ENCODE measurements at places on chromosomes 11 and 22.

DNA sequence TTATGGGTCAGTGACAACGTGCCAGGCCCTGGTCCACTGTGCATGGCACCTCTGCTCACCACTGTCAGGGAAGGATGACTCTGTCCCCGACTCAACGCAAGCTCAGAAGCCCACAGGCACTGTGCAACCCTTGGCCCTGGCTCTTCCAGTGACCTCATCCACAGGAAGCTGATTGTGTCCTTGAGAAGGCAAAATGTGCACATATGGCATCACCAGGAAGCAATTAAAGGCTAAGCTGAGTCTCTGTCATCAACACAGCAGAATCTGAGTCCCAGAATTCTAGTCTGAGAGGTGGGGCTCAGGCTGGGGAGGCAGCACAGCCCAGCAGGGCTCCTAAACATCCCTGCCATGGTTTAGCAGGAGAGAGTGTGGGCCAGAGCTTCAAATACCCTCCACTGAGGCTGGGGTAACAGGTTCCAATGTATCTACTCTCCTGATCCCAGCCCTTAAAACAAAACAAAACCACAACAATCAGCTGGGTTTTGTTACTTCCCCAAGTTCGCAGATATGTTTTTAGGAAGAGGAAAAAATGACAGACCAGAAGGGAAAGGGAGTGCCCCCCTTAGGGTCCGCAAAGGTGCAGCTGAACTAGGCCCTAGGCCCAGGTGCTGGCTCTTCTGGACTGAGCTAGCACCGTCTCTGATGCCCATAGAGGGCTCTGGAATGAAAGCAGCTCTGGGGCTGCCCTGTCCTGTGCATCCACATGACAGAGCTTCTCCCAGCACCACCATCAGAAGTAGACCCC, 33.5 kb upstream of the GNAZ start:
- no peak for DNase-seq

- DNase-seq, result no peak
Measured at GRCh38 chr11:122749005-122749687, 89.2 kb upstream of the CRTAM start.

GRCh38 chr22:47036936-47037485, 274.6 kb downstream of the TBC1D22A start:
- DNase-seq, result no peak

- DNase-seq, result peak; percentile 47
Measured at GRCh38 chr11:66880496-66881450, 23.9 kb downstream of the LRFN4 start.

DNA sequence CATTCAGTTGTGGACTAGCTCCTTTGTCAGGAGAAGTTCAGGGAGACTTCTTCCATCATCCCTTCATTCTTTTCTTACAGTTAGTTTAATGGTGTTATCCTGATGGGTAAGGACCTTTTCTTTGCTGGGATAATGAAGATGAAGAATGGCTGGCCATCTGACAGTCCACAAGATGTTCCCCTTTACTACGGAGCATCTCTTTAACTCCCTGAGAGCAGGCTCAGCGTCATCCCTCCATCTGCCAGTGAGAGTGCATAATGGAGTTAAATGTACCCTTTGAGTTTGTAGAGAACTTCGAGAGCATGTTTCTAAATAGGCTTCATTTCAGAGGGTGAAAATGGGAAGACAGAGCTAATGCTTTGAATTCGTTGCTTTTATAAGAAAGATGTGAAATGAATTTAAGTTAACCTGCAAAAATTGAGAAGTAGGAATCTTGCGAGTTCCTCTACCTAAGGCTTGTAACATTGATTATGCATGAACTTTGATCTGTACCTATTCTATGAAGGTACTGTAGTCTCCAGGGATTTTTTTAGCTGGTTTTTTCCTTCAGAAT, 1.7 kb downstream of the EP300 start:
- DNase-seq, result no peak

- no peak for DNase-seq
Measured at GRCh38 chr11:17477361-17477760, 716 bp upstream of the ABCC8 start.

- DNase-seq, result no peak
Measured at GRCh38 chr11:134079317-134079716, 10.4 kb downstream of the JAM3 start.

- DNase-seq, result no peak
Measured at GRCh38 chr22:39266398-39267030, 21.7 kb upstream of the PDGFB start.

DNA sequence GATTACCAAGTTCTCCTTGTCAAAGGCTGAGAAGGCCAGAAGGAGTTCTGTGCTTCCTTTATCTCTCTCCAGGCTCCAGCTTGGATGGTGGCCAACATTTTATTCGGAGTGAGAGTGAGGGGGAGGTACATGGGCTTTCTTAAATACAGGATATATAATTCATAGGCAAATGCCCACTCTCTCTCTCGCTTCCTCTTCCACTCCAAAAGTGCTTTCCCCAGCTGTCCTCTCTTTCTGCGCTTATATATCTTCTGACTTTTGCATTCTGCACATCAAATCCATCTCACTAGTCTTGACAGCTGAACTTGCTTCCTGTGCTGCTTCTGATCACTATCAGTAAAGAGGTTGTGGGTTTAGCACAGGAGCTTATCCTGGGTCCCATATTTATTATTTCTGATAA, 125.4 kb upstream of the ARHGAP20 start:
- no peak for DNase-seq

GRCh38 chr11:16871368-16871767, 132.9 kb downstream of the C11orf58 start:
- DNase-seq, result no peak

DNA sequence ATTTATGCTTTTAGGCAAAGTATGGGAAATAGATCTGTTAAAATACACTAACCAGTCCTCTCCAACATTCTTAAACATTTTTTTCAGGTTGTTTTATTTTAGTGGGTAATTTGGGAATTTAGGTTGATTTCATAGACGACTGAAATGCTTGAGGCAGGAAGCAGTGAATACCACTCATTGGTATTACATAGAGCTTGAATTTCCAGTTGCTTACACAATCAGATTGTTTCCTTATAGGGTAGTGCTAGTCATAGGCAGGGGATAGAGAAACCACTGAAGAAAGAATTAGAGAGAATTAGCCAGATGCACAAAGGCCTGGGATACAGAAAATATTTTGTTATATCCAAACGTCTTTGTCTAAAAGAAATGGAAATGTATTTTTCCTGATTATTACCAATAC, 23.9 kb upstream of the LYVE1 start:
- no peak for DNase-seq

DNA sequence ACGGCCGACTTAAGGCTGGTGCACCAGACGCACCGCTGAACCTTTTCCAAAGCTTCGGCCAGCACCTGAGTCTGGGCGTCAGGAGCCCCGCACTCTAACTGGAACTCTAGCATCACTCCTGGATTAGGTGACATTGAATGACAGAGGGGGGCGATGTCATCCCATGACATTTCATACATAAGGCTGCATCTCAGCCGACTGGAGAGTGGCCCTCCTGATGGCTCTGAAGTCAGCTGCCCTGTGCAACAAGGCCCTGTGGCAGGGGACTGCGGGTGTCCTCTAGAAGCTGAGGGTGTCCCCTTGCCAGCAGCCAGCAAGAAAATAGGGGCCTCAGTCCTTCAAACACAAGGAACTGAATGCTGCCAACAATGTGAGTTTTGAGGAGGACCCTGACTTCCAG, 10.1 kb upstream of the FADS3 start:
- DNase-seq, result no peak

DNA sequence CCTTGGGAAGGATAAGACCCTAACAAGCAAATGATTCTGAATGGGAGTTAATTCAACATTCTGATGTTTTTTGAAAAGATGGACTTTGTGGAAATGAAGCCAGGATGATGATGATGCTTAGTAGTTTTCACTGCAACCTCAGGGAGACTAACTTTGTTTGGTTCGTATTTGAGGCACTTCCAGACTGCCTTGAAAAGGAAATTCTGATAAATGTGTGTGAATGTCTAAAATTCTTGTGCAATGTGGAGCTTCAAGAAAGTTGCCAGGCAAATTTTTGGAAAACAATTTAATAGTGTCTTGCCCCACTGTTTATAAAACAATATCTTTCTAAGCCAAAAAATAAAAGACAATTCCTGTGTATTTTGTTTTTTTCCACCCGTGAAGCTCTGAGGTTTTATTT, 11.2 kb upstream of the NAV2 start:
- no peak for DNase-seq

GRCh38 chr22:31082606-31083376, 1.7 kb downstream of the SMTN start:
- DNase-seq, result no peak

DNA sequence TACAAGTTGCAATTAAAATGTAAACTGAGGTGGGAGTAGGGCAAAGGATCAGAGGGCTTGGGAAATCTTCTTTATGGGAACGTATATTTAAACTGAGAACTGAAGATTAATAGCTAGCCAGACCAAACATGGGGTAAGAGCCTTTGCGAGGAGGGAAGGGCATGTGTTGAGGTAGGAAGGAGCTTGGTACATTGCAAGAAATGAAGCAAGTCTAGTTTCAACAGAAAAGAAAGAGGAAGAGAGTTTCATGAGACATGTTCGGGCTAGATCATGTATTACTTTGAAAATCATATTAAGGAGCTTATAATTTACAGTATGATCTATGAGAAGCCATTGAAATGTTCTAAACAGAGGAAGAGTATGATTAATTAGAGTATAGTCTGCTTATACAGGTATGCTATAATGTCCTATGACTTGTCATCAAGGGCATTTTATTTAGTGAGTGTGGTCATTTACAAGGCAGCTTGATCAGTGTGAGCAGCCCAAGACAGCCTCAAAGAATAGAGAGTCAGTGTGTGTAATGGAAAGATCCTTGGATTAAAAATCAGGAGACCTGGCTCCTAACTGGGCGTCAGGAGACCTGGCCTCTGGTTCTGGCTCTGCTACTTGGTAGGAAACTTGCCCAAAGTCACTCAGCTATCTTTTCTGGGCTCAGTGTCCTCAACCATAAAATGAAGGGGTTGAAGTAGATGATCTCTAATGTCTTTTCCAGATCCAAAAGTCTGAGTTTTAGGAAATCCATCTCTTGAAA, 10.9 kb downstream of the GAS2 start:
- no peak for DNase-seq

- DNase-seq, result no peak
Measured at GRCh38 chr11:75154646-75155569, 4.0 kb downstream of the SLCO2B1 start.

Data from NCI-H1436 treated with DMSO at 0.1 percent for 48 hours (cell line).